ENCODE measurements at places on chromosomes 3 and 15. TPM values are rescaled to one million over a fixed set of nuclear protein-coding genes. Genes with fewer than 3 reads are reported as not detected.

The NRROS gene
- 9.2 TPM for total RNA-seq

The AGBL1 gene
- not detected for total RNA-seq

GRCh38 chr15:64851503-64851840, 9.8 kb downstream of the PLEKHO2 start:
- no peak for DNase-seq

The CCR1 gene
- total RNA-seq, result 10.7 TPM

DNA sequence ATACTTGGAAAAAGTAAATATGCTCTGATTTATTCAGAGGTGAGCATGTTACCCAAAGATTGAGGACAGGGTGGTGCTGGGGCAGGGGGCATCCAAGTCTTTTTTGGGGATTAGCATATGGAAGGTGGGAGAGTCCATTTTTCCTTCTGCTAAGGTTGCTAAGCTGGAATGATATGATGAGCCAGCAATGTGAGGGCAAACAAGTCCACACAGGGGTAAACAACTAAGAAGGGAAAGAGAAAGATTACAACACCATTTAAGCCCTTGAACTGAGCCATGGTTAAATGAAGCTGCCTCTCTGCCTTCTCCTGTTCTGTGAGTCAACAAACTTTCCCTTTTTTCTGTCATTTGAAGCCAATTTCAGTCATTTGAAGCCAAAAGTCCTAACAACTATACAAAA, 89.0 kb downstream of the RPL22L1 start:
- no peak for DNase-seq
